ENCODE measurements at places on chromosomes 4 and X.

DNA sequence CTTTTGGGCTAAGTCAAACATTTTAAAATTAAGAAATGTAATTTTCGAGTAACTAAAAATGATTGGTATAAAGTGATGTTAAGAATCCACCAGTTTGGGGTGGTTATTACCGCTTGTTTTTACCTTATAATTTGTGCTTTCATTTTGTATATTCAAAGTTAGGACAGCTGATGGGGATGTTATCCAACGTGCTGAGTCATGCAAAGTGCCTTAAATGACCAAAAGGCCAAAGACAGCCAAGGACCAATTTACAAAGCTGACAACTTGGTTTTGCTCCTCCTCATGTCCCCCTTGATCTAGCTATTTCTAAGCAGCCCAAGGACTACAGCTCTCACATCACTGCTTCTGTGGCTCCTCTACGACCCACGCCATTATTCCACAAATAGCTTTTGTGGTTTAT, 181.4 kb upstream of the PCDH7 start:
- DNase-seq, result no peak

GRCh38 chr4:56692576-56692975, 11.5 kb upstream of the HOPX start:
- DNase-seq, result no peak

DNA sequence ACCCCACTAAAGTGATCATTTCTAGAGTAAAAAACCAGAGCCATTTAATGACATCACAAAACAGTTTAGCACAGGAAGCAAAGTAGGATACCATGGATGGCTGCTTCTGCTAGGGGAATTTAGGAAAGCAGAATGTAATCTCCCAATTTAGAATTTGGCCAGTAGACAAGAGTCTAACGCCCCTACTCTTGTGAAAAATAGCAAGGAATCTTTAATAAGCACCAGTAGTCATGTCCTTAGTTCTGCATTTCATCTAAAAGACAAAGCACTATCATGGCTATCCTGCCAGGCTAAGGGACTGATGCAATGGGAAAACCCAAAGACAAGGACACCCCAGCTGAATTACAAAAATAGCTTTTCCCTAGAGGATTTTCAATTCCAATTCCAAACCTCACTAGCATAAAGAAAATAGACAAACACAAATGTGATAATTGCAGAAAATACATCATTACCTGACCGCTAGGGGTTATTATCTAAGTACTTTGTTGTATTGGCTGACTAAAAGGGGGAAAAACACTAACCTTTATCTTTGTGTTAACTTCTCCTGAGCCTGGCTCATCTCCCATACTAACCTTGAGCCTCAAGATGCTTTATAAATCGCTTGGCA, 2.6 kb upstream of the AMMECR1 start:
- peak; percentile 15 for DNase-seq

DNA sequence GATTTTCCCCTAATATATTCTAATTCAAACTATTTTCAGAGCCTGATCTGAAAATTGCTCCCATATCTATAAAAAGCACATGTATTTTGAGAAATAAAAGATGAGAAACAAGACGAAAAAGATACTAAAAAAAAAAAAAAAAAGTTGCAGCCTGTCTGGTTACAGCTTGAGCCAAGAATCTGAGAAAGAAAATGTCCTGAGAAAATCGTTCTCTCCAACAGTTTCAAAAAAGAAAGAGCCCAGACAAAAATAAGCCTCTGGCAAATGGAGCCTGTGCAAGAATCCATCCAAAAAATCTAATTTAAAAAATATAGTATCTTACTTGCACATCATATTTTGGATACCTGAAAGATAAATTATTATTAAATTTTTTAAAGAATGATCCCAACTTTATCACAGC, 163.0 kb upstream of the TBL1X start:
- DNase-seq, result no peak

All from suppressor macrophage treated with lipopolysaccharide for 1 hour (primary cell).